Fibroblast of skin of scalp (primary cell): ENCODE measurements at places on chromosomes 3 and 15.
A peak's percentile ranks its signal among the peaks of the same experiment; 100 is the strongest.

DNA sequence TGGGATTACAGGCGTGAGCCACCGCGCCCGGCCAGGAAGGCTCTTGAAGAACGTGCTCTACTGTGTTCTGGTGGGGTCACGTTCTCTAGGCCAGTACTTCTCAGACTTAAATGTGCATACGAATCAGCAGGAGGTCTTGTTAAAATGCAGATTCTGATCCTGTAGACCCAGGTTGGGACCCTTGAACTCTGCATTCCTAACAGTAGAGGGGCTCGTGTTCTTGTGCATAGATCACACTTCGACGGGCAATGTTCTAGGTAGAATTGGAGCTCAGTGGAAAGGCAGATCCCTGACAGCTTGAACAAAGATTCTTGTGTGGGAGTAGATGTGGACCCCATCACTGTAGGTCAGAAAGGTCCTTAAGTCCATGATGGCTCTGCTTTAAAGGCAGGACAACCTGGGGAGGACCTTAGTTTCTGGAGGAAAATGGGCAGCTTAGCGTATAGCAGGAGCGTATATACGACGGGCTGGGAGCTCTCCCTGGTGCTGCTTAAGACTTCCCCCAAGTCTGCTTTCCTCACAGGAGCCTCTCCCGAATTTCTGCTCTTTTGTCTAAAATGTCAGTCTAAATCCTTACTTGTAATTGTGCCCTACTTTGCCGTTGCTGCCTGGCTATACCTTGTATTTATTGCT lies 16.9 kb upstream of the FAM81A start:
- DNase-seq: peak; percentile 45

- no peak for DNase-seq
Observed at GRCh38 chr3:125010393-125010792, 45.4 kb downstream of the HEG1 start.

DNA sequence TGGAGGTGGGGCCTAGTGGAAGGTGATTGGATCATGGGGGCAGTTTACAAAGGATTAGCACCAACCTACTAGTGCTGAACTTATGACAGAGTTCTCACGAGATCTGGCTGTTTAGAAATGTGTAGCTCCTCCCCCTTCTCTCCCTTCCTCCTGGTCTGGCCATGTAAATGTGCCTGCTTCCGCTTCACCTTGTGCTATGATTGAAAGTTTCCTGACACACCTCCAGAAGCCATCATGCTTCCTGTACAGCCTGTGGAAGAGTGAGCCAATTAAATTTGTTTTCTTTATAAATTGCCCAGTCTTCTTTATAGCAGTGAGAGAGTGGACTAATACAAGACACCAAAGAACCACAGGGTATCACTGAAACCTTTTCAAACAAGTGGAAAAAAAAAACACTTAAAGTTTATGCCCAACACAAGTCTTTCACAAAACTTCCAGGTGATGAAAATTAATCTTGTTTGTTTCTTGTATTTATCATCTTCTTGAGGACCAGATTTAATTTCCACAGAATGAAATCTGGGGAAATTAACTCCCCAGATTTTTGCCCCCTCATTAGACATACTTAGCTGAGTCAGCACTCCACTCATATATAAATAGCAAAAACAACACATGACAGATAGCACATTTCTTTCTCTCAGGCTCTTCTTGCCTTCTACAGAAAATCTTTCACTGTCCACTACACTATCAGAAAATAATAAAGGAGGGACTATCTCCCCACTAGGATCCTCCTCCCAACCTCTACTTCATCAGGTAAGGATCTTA lies 847.2 kb downstream of the TUSC7 start:
- DNase-seq: no peak

- DNase-seq: peak; percentile 3
Observed at GRCh38 chr15:33584797-33585196, 274.0 kb downstream of the RYR3 start.

DNA sequence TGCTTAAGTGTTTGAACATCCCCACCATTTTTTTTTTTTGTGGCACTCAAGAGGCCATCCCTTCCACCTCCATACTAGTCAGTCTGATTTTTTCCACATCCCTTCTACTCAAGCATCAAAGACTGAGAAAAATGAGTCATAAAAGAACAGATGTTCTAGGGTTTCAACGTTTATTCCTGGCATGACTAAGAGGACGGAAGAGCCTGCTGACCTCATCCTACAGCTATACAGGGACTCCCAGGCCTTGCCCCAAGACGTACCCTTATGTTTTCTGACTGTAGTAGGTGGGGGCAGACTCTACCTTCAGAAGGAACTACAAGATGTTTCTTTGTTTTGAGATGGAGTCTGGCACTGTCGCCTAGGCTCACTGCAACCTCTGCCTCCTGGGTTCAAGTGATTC lies 3.3 kb upstream of the ITPKA start:
- DNase-seq: peak; percentile 89

DNA sequence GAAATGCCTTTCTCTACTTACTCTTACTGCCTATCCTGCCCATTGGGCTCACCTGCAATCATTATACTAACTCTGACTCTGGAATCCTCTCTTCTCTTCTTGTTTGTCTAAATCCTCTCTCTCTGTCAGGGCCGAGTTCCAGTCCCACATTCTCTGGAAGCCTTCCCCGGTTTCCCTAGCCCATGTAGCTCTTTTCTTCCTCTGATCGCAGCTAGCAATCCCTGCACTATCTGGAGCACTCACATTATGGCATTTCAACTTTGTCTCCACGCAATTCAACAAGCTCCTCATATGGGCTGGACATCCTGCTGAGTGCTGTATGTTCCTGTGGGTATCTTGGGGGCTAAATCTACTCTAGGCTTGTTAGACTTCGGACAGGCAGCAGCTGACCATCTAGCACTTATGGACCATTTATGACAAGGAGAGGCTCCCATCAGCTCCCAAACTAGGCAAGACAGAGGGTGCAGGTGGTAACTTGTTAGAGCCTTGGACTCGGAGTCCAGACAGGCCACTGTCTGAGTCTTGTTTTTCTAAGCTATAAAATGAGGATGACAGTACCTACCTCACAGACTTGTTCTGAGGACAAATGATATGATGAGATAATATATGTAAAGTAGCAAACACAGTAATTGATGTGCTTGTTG lies 58.3 kb downstream of the EPHB3 start:
- DNase-seq: no peak

- no peak for DNase-seq
Observed at GRCh38 chr15:100049936-100050876, 291.6 kb downstream of the ADAMTS17 start.

DNA sequence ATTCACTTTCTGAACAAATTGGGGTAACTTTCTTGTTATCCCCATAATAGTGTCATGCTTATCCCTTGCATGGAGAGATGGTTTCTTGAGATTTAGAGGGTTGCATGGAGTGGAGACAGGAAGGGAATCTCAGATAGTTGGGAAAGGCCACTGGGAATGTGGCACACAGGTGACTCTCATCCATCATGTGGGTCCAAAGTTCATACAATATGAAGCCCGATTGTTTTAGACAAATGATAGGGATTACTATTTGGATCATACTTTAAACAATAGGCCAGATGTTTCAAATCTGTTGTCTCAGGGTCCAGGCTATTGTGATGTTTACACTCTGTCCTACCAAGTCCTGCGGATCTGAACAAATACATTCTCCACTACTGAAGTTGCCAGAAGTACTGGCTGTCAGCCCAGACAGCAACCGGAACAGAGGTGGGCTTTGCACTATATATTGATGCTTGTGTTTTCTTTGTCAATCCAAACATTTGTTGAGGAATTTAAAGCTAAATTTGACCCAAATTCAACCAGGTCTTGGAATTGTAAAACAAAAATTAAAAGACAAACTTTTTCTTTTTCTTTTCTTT lies 39.2 kb upstream of the NMNAT3 start:
- DNase-seq: no peak

GRCh38 chr3:38609386-38610111 lies 39.9 kb downstream of the SCN5A start:
- DNase-seq: no peak

DNA sequence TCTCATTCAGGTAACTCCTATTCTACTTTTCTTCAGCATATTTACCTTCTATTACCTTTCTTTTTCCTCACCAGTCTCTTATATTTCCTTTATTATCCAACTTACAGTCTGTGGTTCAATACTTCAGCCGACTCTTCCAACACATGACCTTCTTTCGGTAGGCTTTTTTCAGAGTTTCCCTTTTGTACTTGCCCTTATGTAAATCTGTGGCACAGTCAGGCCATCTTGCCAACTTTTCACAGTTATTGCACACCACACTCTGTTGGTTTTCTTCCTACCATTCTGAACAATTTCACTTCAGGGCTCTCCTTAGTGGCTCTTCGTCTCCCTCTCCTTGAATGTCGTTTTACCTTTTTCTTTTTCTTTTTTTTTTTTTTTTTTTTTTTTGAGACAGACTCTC lies 427.8 kb downstream of the LPP start:
- no peak for DNase-seq

DNA sequence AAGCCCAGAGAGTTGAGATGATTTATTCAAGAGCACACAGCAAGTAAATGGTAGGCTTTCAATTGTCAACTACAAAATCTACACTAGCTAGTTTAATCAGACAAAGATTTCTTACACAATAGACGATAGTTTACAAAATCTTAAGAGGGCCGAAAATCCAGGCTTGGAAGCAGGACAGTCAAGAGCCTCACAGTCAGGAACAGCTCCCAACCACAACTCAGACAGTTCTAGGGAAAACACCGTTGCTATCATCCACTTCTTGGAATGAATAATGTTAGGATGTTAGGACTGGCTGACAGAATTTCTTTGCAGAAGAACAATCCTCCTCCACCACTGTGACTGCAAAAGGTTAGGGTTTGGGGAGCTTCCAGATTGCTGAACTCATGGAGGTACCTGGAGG lies 290.8 kb upstream of the ZPLD1 start:
- DNase-seq: no peak
